ENCODE measurements at places on chromosomes 6 and 20.
A peak's percentile ranks its signal among the peaks of the same experiment; 100 is the strongest.

- no peak for DNase-seq
Measured at GRCh38 chr6:107080036-107080435, 35.3 kb downstream of the BEND3 start.

DNA sequence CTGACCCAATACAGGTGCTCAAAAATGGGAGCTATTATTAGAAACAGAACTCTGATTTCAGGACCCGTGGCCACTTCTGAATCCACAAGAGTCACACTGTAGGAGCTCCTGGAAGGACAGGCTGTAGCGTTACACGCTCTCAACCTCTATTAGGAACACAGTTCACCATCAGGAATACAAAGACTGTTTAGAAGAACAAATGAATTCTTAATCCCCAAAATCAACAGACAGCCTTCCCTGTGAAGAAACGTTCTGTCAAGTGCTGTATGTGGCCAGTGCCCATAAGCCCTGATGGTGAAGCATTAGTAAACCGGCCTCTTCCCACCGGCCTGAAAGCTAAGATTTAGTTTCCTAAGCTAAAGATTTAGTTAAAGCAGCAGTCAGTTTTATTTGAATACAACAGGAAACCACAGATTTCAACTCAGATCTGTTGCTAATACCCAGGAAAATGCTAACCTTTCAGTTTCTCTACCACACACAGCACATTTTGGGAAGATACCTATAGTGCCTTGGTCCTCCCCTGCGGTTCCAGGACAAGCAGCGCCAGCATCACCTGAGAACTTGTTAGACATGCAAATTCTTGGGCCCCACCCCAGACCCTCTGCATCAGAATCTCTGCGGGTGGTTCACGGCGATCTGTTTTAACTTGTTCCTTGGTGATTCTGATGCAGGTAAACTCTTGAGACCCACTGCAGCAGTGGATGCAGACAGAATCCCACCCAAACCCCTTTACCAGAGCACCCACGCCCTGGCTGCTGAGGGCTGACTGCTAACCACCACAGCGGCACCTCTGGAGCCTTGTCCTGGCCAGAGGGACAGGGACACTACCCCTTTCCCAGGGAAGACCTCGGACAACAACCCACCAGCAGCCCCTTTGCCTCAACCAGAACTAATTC, 33.4 kb downstream of the MTRES1 start:
- no peak for DNase-seq

- peak; percentile 7 for DNase-seq
Measured at GRCh38 chr6:55578537-55579363, at the start of gene HMGCLL1. Gene HMGCLL1, minus strand, starts transcription at chr6:55579192. Its CDS starts 137 bp downstream, at chr6:55579055.

GRCh38 chr6:105492706-105493673, 90.1 kb upstream of the PREP start:
- no peak for DNase-seq

DNA sequence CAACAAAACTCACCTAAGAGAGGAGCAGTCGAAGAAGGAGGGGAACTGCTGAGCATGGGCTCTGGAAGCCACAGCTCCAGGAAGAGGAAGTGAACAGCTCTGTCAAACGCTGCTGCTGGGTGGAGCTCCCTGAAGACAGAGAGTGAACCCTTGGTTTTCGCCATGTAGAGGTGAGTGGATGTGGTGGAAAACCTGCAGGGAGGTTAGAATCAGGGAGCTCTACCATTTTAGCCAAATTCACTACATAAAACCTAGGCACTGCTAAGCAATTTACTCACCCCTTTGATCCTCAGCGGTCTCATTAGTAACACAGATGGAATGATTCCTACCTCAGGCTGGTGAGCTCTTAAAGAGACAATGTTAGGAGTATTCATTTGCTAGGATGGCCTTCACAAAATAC, 19.4 kb upstream of the TFAP2A start:
- no peak for DNase-seq

DNA sequence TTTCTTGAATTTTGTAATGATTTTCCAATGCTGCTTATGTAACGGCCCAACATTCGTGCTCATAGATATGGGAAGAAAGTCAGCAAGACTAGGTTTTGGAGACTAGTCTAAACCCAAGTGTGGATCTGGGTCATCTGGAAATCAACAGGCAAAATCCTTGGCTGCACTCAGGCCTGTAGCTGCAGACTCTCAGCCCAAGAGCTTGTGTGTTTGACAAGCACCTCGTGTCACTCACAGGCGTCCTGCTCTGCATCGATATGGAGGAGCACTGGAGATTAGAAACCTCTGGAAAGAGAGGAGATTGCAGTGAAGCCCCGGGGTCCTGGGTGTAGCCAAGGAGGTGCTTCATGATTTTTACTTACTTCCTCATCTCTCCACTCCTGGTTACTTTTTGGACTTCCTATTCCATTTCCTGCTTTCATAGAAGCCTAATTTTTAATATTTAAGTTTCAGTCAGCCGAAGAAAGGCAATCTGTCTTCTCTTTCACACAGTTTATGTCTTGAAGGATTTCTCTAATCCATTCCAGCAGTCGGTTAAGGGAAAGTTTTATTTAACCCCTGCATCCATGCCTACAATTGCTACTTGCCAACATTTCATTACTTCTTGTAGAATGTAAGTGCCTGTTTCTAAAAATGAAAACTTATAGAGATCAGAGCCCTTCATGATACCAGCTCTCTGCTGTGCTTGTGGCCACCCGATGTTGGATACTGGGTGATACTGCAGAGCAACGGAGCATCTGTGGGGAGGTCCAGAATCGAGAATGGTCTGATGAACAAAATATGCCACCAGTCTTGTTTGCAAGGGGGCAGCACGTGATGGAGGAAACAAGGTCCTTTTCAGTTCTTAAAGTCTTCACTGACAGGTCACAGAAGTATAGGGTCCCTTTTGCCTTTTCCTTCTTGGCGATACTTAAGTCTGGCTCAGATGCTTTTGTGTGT, 296.3 kb downstream of the QKI start:
- no peak for DNase-seq

GRCh38 chr6:131733376-131734016, 22.7 kb upstream of the CTAGE9 start:
- no peak for DNase-seq

- no peak for DNase-seq
Measured at GRCh38 chr6:162211022-162211421, 516.5 kb downstream of the PRKN start.

- no peak for DNase-seq
Measured at GRCh38 chr6:20266851-20267608, 54.8 kb upstream of the MBOAT1 start.

- no peak for DNase-seq
Measured at GRCh38 chr6:85129881-85130280, 320.0 kb upstream of the NT5E start.

DNA sequence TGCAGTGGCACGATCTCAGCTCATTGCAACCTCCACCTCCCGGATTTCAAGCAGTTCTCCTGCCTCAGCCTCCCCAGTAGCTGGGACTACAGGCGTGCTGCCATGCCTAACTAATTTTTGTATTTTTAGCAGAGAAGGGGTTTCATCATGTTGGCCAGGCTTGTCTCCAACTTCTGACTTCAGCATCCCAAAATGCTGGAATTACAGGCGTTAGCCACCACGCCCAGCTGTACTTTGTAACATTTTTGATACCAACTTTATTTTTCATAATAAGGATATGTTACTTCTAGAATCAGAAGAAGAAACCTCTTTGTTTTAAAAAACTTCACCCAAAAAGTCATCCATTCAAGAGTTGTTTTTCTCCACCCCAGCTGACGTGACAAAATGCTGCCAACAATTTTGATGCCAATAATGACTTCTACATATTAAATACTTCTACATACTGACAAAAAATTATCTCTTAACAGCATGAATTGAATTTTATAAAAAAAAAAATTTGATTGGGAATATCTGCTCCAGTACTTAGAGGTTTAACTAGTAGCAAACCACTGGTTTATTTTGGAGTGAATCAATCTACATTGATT, 22.5 kb upstream of the PRIM2 start:
- DNase-seq: no peak

DNA sequence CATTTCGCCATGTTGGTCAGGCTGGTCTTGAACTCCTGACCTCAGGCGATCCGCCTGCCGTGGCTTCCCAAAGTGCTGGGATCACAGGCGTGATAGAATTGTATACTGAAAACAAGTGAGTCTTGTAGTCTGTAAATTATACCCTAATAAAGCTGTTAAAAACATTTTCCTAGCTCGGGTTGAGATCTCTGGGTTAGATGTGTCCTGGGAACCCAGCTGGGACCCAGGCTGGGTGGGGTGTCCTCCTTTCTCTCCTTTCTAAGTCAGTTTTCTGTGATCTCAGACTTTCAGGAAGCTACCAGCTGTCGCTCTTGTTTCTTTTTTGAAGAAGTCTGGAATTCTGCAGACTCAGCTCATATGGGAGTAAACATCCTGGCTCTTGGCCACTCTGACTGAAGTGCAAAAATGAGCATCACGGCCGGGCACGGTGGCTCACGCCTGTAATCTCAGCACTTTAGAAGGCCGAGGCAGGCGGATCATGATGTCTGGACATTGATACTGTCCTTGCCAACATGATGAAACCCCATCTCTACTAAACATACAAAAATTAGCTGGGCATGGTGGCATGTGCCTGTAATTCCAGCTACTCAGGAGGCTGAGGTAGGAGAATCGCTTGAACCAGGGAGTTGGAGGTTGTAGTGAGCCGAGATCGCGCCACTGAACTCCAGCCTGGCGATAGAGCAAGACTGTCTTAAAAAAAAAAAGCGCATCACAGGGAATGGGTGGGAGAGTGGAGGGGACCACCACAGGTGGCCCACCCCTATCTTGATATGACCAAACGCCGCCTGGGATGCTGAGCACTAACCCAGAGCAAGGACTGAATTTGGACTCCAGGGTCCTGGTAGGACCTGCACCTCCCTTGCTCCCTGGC, 9.9 kb upstream of the PCIF1 start:
- DNase-seq: no peak

- no peak for DNase-seq
Measured at GRCh38 chr6:152636021-152636608, 1.0 kb downstream of the SYNE1 start.

DNA sequence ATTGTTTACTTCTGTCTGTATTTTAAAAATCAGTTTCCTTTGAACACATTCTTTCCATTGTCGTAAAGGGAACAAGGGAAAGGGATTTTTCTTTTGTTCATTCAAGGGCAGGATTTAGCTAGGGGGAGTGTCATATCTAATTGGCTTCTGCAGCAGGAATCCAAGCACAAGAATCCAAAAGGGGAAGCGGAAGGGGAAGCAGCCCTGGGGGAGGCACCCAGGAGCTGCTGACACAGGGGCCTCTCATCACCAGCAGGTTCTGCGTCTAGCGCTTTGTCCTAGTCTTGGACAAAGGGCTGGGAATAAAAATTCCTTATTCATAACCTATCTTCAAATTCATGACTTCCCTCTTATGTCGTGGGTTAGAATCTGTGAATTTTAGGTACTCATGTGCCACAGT, 13.7 kb downstream of the RIPK1 start:
- no peak for DNase-seq

GRCh38 chr6:137791281-137792159, 75.5 kb upstream of the TNFAIP3 start:
- DNase-seq: no peak

GRCh38 chr6:33983109-33983716, 162.7 kb downstream of the GRM4 start:
- no peak for DNase-seq

- DNase-seq: no peak
Measured at GRCh38 chr20:5776077-5776476, 25.9 kb downstream of the SHLD1 start.
